ENCODE measurements at places on chromosomes 1 and 21.

DNA sequence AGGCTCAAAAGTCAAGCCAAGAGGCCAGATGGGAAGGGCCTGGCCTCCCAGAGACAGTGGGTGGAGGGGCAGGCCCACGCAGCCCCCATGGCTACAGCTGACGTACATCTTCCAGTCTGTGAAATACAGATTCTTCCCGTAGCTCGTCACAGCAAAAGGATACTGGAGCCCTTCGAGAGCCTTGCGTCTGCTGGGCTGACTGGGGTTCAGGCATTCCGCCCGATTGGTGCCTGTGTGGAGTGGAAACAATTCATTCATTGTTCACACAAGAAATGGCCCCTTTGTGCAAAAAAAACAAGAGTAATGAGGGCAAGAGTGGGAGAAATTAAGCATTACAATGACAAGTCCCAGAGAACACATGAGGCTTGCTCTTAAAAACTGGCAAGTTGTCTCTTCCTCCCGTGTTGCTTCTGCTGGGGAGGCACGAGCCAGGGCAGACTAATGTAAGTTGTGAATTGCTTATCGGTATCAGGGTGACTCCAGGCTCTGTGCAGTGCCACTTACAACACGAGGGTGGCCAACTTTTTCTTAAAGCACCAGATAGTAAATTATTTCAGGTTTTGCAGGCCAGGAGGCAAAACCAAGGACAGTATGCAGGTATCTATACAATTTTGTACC lies 85.1 kb downstream of the NID1 start:
- no peak for DNase-seq

DNA sequence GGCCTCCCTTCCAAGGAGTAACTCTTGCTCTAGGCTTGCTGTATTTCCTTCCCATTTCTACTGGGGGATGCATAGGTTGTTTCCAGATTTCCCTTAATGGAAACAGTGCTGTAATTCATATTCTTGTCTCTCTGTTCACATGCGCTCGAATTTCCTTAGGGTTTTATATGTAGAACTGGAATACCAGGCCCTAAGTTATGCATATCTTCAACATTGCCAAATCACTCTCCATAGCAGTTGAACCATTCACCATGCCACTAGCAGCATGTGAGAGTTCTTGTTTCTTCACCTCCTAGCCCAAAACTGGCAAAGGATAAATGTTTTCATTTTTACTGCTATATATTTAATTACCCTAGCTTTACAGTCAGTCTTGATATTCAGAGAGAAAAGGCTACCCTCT lies 12.8 kb downstream of the MAP10 start:
- DNase-seq: no peak

- peak; percentile 89 for DNase-seq
These were observed 19.4 kb upstream of the KCNAB2 start for GRCh38 chr1:6026095-6026809.

GRCh38 chr1:156560585-156561163 lies 11.7 kb downstream of the IQGAP3 start:
- no peak for DNase-seq

DNA sequence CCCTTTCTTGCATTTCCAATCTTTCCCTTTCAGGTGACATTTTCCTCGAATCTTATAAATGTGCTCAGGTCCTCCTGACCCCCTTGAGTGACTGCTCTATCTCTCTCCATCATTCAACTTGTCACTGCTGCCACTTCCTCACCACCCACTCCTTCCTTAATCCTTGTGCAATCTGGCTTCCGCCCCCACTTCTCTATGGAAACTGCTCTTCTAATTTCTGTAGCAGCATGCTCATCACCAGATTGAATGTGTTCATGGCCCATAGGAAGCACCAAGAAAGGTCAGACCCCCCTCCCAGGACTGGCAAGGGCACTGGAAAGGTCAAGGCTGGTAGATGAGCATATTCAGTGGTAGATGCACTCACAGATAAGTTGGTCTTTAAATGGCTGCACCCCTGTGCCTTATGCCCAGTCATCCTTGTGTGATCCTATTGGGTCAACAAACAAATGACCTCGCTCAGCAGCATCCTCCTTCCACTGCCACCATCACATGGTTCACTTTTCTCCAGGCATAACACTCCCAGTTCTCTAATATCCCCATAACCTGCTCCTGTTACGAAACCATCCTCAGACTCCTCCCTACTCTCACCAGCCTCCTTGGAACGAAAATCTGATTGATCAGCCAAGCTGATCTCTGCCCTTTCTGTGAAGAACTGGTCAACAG lies 288.5 kb upstream of the POU3F1 start:
- no peak for DNase-seq

GRCh38 chr1:240391660-240392260 lies 220.2 kb downstream of the GREM2 start:
- no peak for DNase-seq

DNA sequence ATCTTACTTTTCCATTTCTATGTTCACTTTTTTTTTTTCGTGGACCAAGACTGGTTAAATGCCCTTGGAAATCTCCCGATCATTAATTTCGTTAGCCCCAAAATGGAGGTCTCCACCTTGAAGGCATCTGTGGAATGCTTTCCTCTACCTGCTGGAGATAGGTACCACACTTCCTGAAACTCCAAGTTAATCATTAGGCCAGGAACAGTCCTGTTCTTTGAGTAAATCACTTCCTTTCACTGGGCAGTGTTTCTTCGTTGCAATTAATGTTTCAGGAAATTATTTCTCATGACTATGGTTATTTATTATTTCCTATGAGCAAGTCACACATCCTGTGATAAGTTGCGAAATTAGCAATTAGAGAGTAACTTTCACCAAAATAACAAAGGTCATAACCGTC lies 225.2 kb upstream of the LYPLAL1 start:
- no peak for DNase-seq

- DNase-seq: no peak
These were observed 69.7 kb downstream of the TTLL7 start for GRCh38 chr1:83929184-83929583.

GRCh38 chr21:44890961-44891541 lies 17.6 kb upstream of the PTTG1IP start:
- DNase-seq: no peak

GRCh38 chr1:239987103-239987745 lies 104.5 kb upstream of the FMN2 start:
- no peak for DNase-seq

Measured in activated gamma-delta T cell treated with anti-CD3 and anti-CD28 coated beads, Interleukin-2, amount 50 U/mL, for 16 hours (primary cell).